8988T (cell line): ENCODE measurements at places on chromosomes 5 and 9.

- no peak for DNase-seq
Observed at GRCh38 chr5:17089690-17090089, 127.7 kb upstream of the BASP1 start.

DNA sequence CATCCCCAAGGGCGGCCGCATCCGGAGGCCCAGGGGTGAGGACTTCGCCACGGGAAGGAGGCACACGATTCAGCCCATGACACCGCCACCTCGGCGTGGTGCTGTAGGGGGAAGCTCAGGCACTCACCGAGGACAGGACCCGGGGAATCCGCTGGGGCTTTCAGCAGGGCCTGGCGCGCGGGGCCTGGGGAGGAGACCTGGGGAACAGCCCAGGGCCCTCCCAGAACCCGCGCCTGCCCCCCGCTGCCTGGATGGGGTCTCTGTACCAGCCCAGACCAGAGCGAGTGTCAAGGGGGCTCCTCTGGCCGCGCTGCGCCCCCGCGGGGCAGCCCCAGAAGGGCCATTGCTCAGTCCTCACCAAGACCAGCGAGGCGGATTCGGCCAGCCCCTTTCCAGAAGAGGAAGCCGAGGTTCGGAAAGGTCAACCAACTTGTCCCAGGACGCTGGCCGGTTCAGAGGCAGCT lies 12.8 kb downstream of the COL23A1 start:
- no peak for DNase-seq

DNA sequence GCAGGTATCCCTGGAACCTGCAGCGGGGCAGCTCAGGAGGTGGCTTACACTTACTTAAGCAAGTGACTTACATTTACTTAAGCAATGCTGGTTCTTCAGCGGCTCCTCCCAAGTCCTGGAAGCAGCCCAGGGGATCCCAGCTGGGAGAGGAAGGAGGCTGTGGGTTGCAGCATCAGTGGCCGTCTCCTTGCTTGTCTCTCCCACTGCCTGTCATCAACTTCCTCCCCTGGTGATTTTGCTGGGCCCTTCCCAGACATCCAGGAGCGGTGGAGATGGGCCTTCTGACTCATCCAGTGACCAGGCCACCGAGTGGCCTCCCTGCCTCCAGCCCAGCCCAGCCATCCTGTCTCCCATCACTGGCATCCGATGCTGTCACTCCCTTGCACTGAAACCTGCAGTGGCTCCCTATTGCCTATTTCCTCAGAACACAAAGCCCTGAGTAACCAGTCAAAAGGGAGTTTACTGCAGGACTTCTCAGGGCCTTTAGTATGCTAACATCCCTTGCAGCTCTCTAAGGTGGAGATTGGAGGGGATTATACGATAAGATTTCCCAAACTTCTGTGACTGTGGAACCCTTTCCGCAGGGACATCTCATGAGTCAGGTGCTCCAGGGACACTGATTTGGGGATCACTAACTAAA lies 155.9 kb upstream of the PHYKPL start:
- DNase-seq: no peak

DNA sequence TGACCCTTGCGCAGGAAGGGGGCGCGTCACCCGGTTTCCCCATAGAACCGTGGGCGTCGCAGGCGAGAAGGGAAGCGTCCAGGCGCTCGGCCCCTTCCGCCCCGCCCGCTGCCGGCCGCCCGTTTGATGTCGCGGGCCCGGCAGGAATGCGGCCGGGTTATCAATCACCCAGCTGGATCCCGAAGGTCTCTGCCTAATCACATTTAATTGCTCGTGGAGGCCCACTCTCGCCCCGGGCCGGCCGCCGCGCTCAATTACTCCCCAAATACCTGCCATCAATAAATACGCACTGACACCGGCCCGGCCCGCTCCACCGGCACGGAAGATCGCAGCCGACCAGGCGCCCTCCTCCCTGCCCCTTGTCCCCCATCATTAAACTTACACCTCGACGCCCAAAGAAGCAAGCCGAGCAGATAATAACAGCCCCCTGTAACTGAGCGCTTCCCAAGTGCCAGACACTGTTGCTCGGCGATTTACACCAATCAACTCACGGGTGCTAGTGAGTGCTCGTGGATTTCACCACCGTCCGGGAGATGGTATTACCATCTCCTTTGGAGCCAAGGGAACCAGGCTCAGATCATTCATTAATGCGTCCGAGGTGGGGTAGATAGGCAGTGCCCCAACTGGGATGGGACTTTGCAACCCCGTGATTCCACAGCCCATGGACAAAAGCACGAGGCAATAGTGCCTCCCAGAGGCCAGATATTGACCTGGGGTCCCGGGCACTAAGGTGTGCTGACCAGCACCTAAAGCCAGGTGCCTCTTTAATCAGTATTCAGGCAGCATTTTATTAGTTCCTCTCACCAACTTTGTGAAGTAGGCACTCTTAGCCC lies 11.3 kb downstream of the MSX2 start:
- peak; percentile 73 for DNase-seq

- no peak for DNase-seq
Observed at GRCh38 chr5:132237141-132237540, 9.5 kb upstream of the P4HA2 start.

DNA sequence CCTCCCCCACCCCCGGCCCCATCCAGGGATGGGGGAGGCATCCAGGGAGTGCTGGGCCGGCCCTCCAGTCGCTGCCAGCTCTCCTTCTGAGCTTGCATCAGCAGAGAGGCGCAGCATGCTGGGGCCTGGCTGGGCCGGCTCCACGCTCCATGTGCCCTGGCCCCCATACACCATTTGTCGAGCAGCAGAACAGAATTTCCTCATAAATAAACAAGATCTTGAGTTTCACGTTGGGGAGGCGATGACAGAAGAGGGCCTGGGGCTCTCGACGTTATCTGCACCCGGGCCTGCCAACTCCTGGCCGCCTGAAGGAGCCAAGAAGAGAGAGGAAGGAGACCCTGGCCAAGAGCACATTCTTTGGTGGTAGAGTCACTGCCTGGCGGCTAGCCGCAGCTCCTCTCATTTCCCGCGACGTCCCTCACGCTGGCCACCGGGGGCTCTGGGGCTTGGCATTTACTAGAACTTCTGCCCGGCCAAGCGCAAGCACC lies 177.0 kb downstream of the FGF18 start:
- peak; percentile 78 for DNase-seq

DNA sequence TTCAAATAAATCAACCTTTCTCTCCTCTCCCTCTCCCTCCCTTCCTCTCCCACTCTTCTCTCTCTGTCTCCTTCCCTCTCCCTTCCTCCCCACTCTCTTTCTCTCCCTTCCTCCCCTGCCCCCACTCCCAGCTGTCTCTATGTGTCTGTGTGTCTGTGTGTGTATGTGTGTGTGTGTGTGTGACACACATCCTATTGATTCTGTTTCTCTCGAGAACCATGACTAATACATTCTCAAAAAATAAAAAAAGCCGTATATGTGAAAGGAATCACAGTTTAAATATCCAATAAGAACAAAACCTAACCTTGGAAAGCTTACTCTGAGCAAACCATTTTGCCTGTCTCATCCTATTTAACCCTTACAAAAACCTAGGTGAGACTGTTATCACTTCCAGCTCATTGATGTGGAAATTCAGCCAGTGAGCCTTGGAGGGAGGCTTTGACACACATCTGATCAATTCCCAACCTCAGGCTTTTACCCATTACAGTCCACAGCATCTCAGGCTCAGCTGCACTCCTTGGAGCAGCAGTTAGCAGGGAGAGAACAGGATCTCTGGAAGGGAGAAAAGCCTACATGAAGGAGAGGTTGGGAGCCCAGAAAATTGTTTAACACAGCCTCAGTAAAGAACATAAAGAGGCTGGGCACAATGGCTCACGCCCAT lies 8.3 kb downstream of the HSD17B3 start:
- DNase-seq: no peak

DNA sequence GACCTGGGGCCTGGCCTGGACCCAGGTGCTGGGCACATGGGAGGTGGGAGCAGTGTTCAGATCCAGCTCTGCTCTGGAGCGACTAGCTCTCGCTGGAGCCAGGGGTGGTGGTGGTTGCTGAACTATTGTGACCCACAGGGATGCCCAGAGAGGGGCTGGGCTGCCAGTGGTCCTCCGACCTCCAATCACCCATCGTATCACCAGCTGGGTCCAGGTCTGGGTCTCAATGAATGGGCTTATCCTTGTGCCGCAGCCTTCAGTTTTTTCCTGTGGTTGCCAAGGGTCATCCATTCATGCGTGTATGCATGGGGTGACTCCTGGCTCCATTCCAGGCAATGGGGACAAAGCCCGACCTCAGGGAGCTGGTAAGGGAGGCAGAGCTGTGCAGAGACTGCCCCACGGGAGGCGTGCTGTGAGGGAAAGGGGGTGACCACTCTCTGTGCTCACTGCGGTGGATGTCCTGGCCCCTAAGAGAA lies 68.6 kb upstream of the RNF130 start:
- no peak for DNase-seq

DNA sequence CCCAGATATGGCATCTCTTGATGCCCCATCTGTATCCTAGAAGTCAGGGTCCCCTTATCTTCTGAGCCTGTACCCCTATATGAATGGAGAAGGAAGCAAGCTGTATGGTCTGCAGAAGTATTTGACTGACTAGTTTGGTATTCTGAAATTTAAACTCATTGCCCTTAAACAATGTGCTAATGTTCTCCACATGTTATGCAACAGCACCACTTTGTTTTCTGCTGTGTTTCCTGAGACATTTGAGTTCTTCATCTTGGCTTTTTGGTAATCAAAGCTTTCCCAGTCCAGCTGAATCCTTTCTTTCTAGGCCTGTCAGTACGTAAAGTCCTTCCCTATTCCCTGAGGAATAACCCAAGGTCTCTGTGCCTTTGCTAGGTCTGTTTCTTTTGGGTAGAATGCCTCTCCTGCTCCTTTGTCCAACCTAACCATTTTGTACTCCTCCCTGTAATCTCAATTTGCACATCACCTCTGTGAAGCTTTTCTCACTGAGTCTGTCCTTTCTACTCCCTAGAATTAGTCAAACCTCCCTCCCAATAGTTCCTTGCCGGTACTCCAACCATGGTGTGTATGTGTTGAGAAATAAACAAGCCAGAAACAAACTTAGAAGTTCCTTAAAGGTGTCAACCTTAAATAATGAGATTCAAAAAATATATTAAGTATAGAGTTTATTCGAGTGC lies 72.1 kb upstream of the HSPB3 start:
- DNase-seq: no peak

- DNase-seq: no peak
Observed at GRCh38 chr5:74035521-74035937, 409.5 kb downstream of the ARHGEF28 start.

DNA sequence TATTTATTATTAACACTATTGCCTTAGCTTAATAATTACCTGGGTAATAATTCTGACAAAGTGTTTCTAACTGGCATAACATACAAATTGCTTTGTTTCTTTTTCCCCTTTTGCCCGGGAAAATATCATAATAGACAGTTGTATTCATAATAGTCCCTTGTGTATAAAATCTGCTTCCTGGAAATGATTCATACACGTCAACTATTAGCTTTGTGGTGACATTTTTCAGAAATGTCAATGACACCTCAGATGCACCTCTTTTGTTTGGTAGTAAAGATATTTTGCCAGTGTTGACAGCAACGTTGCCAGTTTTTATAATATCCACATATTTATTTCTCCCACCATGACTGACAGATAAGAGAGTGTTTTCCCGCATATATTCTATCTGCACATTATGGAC lies 73.0 kb downstream of the RASEF start:
- no peak for DNase-seq

- DNase-seq: no peak
Observed at GRCh38 chr5:179217356-179217755, 127.9 kb downstream of the ADAMTS2 start.

DNA sequence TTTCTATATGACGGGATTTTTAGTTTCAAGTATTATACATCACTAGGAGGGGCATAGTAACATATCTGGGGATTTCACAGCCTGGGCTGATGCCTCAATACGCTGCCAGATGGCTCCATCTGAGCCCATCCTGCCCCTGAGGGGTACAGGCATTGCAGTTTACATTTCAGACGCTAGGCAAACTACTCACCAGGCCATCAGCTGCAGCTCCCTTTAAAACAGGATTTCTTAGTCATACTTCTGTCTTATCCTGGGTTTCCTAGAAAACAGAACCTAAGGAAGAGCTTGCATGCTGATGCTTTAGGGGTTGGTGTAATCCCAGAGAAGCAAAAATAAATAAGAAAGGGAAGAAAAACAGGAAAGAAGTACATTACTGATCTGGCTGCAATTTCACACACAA lies 372.8 kb upstream of the PIK3R1 start:
- no peak for DNase-seq

DNA sequence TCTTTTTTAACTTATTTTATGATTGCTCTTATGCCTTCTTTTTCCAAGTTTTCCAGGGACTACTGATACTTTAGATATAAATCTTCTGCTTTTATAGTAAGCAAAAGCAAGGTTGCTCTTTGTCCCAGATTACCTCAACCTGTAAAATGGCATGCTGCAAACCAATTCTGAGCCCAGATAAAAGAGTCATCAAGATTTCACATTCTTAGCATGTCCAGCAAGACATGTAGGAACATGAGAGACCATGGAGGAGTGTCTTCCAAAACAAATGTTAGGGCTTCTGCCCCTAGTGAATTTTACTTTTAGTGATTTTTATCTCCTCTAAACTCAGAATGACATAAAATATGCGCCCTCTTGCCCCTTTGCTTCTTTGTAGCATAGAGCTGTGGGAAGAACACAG lies 7.0 kb upstream of the CDC20B start:
- no peak for DNase-seq

GRCh38 chr9:134708672-134709038 lies 67.1 kb downstream of the COL5A1 start:
- DNase-seq: no peak

GRCh38 chr9:120191141-120191540 lies 388.8 kb downstream of the CDK5RAP2 start:
- DNase-seq: no peak

DNA sequence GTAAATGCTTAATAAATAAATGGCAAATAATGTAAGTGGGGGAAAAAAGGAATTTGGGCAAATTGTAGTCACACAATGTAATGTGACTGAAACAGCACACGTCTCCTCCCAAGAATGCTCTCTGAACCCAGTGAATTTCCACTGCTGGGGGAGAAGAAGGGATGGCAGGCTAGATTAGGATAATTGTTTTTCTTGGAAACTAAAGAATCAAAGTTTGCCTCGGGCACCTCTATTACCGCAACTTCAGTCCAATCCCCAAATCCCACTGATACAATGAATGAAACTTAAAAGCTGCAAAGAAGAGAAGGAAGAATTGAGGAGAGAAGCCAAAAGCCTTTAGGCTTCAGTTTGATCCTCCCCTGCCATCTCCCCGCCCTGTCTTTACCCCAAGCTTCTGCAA lies 423.2 kb upstream of the PAPPA start:
- DNase-seq: no peak

DNA sequence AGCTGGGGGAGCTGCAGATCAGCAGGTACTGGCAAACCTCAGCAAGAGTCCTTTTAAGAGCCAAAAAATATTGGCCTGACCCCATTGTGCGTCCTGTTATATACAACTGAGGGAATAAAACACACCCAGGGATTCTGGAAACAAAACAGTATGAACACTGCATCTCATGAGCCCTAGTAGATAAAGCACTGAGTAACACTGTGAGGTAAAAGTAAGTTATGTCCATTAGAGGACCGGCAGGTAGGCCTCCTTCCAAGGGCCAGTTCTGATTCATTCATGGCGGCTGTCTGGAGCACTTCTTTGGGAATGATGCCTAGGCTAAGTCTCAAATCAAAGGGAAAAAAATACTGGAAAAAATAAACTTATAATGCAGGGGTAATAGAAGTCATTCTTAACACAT lies 64.9 kb downstream of the PDE4D start:
- DNase-seq: no peak

GRCh38 chr5:180619563-180619915 lies 28.2 kb upstream of the SCGB3A1 start:
- DNase-seq: no peak
